Caco-2 (cell line): ENCODE measurements at places on chromosomes 1 and 21.

DNA sequence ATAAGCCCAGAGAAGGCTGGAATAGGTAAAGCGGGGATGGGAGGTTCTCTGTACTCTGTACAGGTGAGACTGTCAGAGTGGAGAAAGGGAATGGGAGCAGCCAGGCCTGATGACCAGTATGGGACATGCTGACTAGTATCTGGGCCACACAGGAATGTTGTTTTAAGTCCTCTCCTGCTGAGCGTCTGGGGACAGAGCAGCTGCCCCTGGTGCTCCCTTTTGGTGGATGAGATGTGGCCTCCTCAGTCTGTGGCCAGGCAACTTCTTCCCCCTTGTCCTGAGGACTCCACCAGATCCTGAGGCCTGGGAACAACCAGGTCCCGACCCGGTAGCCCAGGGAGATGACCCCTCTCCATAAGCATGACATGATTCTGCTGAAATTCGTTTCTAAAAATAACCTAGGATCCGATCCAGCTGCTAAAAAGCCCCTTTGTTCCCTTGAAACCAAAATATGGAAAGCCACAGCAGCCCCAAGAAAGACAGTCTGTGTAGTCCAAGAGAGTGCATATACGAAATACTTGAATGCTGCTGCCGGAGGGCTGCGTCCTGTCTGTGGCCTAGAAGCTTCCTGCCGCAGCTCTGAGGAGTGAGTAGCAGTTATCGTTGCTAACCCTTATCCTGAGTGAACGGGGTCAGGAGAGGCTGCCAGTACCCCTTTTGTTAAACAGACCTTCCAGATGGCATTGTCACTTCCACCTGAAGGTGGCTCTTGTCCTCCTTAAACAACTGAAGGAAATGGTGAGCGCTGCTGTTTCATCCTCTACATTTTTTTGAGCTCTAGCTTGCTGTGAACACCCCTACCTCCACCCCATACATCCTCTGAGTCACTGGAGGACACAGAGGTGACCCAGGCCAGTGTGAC lies 47.1 kb downstream of the ATP2B4 start:
- peak; percentile 47 for DNase-seq

DNA sequence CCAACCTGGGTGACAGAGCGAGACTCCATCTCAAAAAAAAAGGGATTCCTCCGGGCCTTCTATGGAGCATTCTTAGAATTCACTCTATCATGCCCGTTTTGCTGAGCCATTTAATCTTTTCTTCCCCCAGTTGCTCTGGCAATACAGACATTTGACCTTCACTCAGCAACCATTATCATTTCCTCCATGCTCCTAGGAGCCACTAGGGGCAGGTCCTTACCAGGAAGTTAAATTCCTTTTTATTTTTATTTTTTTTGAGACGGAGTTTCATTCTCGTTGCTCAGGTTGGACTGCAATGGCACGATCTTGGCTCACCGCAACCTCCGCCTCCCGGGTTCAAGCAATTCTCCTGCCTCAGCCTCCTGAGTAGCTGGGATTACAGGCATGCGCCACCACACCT lies 9.7 kb upstream of the CGN start:
- DNase-seq, result peak; percentile 42

DNA sequence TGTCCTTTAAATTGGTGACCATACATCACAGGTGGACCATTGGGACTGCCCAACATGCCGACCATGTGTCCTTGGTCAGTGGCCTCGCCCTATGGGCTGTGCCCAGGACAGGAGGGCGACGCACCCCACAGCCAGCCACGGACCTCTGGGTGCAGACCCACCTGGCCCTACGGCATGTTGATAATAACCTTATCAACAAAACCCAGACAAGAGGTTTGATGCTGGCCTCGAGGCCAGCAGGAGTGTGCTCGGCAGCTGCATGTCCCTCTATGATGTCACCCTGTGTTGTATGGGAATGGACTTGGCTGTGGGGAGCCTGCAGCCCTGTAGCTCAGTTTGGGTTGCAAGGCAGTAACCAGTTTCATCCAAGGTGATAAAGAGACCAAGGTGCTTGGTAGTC lies 32.1 kb downstream of the SLC37A1 start:
- DNase-seq, result no peak

- DNase-seq, result no peak
Observed at GRCh38 chr21:32459972-32460371, 47.5 kb downstream of the EVA1C start.

DNA sequence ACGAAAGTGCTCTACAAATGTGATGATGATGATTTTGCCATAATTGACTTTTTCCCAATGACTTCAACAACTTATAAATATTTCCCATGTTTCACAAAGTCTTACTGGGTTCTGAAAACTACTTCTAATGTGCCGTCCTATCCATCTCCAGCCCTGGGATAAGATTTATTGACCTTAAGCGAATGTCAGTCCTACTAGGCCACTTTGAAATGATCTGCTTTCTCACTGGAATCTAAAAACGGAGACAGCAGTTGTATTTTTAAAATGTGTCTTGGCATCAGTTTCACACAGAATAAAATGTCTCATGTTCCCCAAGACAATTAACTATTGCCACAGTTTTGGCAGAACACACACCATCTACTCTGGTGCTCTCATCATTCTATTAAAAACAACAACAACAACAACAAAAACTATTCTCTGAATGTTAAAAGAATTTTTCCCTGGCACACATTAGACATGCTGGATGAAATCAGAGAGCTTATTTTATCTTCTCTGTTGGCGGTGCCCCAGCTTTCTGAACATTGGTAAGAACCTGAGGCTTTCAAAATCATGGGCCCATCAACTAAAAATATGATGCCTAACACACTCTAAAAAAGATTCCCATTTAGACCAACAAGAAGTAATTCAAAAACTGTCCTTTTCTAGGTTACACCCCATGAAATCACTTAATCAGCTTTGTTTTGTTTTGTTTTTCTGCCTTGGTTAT lies 23.1 kb upstream of the DNASE2B start:
- no peak for DNase-seq

DNA sequence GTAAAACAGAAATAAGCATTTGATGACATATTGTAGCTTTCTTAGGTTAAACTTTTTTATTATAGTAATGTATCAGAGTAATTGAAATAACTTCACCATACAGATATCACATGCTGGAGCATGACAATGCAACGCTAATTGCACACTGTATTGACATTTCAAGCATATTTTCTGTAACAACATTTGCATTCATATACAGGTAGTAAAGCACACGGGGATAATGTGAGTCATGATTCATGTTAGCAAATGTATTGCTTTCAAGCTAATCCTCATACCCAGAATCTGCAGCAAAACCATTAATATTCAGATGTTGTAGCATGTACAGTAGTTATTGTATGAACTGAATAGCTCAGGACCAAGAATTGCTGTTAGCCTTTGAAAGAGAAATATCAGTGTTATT lies 133.9 kb downstream of the TTLL7 start:
- DNase-seq, result no peak

DNA sequence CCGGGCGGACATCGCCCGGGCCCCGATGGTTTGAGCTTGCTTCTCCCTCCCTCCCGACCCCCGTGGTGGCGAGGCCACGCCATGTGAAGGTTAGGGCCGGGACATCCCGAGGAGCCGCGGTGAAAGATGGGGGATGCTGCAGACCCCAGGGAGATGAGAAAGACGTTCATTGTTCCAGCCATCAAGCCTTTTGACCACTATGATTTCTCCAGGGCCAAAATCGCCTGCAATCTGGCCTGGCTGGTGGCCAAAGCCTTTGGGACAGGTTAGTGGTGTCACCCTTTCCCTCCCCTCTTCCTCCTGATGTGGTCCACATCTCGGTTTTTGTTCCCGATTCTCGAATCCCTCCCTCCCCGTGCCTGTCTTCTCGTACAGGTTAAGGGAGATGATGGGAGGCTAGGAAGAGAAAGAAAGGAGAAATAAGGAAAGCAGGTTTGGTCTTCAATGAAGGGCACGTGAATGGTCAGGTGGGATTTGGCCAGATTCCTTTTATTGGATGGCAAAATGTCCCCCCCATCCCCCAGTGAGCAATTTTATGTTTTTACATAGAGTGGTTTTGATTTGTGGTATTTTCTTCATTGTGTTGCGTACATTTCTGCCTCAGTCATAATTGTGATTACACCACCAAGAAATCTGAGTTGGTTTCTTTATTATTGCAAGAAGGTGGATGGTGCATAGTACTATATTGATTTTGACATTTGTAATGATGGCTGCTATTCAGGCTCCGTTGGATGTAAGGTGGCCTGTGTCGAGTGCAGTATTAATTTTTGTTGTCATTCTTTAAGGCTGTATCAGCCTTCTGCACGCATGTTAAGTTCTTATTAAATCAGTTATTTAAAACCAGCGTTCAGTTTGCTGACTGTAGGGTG lies 1.2 kb downstream of the CAMSAP2 start:
- no peak for DNase-seq

- no peak for DNase-seq
Observed at GRCh38 chr1:23522244-23522982, 8.6 kb downstream of the E2F2 start.

DNA sequence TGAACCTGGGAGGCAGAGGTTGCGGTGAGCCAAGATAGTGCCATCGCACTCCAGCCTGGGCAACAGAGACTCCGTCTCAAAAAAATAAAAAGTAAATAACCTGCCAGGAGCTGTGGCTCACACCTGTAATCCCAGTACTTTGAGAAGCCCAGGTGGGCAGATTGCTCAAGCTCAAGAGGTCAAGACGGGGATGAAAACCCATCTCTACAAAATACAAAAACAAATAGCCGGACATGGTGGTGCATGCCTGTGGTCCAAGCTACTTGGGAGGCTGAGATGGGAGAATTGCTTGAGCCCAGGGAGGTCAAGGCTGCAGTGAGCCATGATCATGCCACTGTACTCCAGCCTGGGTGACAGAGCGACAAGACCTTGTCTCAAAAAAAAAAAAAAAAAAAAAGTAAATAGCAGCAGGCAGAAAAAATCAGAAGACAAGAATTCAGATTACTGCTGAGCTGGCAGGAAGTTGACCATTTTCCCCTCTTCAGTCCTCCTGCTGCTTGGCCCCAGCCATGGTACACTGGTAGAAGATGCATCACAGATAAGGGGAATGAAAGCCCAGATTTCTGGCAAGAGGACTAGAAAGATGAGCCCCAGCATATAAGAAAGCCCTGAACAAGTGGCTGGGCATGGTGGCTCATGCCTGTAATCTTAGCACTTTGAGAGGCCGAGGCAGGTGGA lies 97.6 kb downstream of the TOMM20 start:
- DNase-seq, result no peak

DNA sequence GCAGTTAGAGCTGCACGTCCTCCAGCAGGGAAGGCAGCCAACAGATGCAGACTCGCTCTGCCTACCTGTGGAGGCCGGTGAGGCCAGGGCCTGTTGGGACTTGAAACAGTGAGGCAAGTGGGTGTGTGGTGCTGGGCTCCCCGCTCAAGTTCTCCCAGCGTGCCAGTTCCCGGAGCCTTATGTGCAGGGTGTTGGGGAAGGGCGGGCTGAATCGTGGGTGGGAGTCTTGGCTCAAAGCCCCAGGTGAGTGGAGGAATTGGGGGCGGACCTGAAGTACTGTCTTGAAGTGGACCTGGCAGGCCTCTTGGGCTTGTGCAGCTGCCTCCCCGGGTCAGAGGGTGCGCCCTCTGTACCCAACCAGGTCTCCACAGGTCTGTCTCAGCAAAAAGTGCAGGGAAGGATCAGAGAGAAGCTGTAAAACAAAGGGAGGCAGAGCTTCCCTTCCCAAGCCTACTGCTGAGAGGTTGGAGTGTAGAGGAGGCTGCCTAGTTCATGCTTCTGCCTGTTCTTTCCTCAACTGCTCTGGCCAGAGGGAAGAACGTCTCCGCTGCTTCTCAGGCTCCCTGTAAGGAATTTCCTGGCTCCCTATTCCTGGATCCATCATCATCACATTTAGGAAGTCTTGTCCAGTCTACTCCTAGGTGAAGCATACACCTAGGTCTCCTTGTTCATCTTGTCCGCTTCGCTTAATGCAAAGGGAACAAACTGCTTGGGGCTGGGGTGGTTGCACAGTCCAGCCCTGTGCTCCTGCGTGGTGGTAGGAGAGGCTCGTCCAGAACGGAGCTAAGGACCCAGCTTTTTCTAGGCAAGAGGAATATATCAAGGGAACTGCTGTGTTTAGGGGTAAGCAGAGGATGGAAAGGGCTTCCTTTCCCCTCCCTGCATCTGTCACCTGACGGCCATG lies 14.9 kb downstream of the UTP11 start:
- no peak for DNase-seq

- no peak for DNase-seq
Observed at GRCh38 chr1:201706109-201706508, 122.8 kb upstream of the IPO9 start.

DNA sequence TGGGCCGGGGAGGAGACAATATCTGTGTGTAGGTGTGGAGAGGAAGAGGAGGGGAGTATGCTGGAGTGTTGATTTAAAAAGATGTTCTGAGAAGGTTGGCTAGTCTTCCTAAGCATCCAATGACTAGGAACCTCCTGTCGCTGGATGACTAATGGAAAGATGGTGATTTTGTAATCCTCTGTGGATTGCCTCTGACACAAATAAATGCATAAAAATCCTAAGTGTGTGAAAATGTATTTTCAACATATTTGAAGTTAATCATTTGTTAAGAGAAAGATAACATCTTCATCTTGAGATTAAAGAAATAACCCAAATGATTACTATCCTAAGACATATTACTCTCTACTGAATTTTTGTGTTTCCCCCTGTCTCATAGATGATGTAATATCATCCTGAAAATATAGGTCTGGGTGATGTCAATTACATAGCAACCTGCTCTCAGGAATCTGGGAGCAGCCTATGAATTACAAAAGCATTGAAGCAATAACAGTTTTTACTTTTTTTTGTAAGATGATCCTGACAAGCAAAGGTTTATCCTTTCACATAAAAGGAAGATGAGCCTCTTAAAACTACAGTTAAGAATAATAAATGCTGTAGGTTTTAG lies 220.5 kb upstream of the MAP1LC3C start:
- DNase-seq, result no peak

GRCh38 chr1:21362096-21362495 lies 71.8 kb upstream of the ECE1 start:
- no peak for DNase-seq

GRCh38 chr1:4838231-4838630 lies 183.8 kb downstream of the AJAP1 start:
- no peak for DNase-seq

DNA sequence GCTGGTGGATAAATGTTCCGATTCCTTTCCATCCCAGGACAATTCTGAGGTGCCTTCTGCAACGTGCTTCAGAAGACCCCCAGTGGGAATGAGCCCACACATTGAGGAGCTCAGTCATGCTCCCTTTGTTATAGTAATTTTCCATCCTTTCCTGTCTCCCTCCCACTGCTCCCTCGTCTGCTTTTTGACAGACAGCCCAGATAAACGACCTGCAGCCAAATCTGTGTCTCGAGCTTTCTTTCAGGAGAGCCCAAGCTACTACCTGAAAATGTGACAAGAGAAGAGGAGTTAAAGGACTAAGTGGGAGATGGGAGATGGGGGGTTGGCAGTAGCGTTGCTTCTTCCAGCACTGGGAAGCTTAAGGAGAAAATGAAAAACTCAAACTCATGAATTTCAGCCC lies 65.9 kb upstream of the LRRN2 start:
- no peak for DNase-seq
